Caco-2 (cell line): ENCODE measurements at places on chromosomes 2 and 18. TPM values are rescaled to one million over a fixed set of nuclear protein-coding genes. Genes with fewer than 3 reads are reported as not detected.

Gene KCNG2
- total RNA-seq = not detected in 2 replicates

Gene TMEFF2
- not detected in 2 replicates for total RNA-seq

Gene NEUROD1
- total RNA-seq = not detected in 2 replicates

Gene PAX8
- total RNA-seq = 7.5 and 7.7 TPM in 2 replicates

Gene SULT6B1
- total RNA-seq = not detected in 2 replicates

Gene ECEL1
- 6.4 and 8.9 TPM in 2 replicates for total RNA-seq

Gene KLHL41
- 0.21 TPM in 1 of 2 replicates, not detected in the other for total RNA-seq

Gene MC5R
- total RNA-seq = not detected in 2 replicates

Gene SCN9A
- 14.3 and 18.5 TPM in 2 replicates for total RNA-seq

Gene TEX44
- not detected in 2 replicates for total RNA-seq

Gene SLC23A3
- 6.5 and 7.1 TPM in 2 replicates for total RNA-seq

Gene GEN1
- 33.3 and 36.5 TPM in 2 replicates for total RNA-seq

Gene TMEM37
- 13.8 and 15.8 TPM in 2 replicates for total RNA-seq

Gene VWA3B
- total RNA-seq = not detected in 2 replicates

Gene ATF2
- total RNA-seq = 44.0 and 47.1 TPM in 2 replicates

Gene SERPINB2
- not detected in 2 replicates for total RNA-seq

Gene LYG1
- total RNA-seq = 0.67 and 0.93 TPM in 2 replicates

Gene MYOM1
- 0.41 and 0.49 TPM in 2 replicates for total RNA-seq

Gene B3GNT7
- 2.7 and 3.6 TPM in 2 replicates for total RNA-seq

Gene RAX
- total RNA-seq = not detected in 2 replicates

Gene POTEJ
- not detected in 2 replicates for total RNA-seq

Gene TOGARAM2
- 0.61 and 1.3 TPM in 2 replicates for total RNA-seq

Gene ANKRD53
- 0.16 and 0.28 TPM in 2 replicates for total RNA-seq

Gene CXCR1
- total RNA-seq = not detected in 2 replicates

Gene ARMC9
- 3.3 and 5.2 TPM in 2 replicates for total RNA-seq

Gene TBR1
- 0.07 and 0.11 TPM in 2 replicates for total RNA-seq

Gene RBM43
- total RNA-seq = 1.4 and 1.6 TPM in 2 replicates

Gene UGT1A10
- 0.77 and 1.0 TPM in 2 replicates for total RNA-seq

Gene PPP1R1C
- 2.8 and 3.9 TPM in 2 replicates for total RNA-seq

Gene SP140
- not detected in 2 replicates for total RNA-seq

Gene FAP
- not detected in 2 replicates for total RNA-seq

Gene FBXO36
- total RNA-seq = 0.21 and 0.64 TPM in 2 replicates

Gene CYP27C1
- 0.11 TPM in 1 of 2 replicates, not detected in the other for total RNA-seq

Gene TWSG1
- 43.7 and 43.9 TPM in 2 replicates for total RNA-seq

Gene STEAP3
- 20.1 and 20.4 TPM in 2 replicates for total RNA-seq

Gene GAL3ST2
- 6.0 and 6.8 TPM in 2 replicates for total RNA-seq

Gene GRHL1
- total RNA-seq = 10.5 and 11.6 TPM in 2 replicates

Gene FAM228A
- not detected in 2 replicates for total RNA-seq

Gene INPP5D
- total RNA-seq = not detected in 2 replicates

Gene GKN2
- not detected in 2 replicates for total RNA-seq

Gene CCDC85A
- not detected in 2 replicates for total RNA-seq

Gene CHST9
- total RNA-seq = 20.6 and 26.5 TPM in 2 replicates

Gene ABCB6
- 66.0 and 68.6 TPM in 2 replicates for total RNA-seq

Gene PRR30
- total RNA-seq = not detected in 2 replicates

Gene FMNL2
- 38.0 and 38.2 TPM in 2 replicates for total RNA-seq

Gene SCG2
- total RNA-seq = 0.35 and 0.41 TPM in 2 replicates

Gene COLEC11
- not detected in 2 replicates for total RNA-seq
